Activated CD4-positive, CD25-positive, alpha-beta regulatory T cell treated with anti-CD3 and anti-CD28 coated beads, Interleukin-2, amount 50 U/mL, for 72 hours (primary cell): ENCODE measurements at places on chromosomes 11 and 22.

- DNase-seq, result no peak
These were observed 22.1 kb downstream of the SRPRA start for GRCh38 chr11:126246636-126247035.

DNA sequence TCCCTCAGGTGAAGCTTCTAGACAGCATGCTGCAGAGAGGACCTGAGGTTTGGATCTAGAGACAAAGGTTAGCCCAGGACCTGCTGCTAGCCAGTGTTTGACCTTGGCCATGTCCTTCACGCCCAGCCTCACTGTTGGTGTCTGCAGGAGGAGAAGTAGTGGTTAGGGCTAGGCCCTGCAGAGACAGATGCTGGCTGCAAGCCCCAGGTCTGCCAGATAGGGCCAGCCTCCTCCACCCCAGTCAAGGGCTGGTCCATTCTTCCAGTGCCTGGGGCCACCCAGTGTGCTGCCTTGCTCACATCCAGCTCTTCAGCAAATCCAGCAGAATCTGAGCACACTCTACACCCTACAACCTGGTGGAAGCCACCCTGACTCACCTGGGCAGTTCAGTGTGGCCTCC is 21.5 kb upstream of the MIEF1 start:
- DNase-seq, result no peak

DNA sequence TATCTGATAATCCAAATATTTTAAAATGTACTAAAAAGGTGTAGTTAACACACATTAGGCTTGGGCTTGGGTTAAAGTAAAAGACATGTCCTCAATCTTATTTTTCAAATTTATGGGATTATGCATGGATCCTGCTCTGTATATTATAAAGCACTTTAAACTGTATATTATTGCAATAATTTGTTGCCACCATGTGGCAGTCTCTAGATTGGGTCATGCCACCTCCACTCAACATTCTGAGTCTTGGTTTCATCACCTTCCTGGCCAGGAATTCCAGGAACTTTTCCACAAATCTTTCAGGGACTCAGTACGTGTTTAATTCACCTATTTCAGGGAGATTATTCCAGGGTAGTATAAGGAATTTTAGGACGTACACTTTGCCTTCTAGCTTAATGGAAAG is 695.5 kb downstream of the FAM181B start:
- no peak for DNase-seq

- DNase-seq, result no peak
These were observed 67.7 kb downstream of the SNX19 start for GRCh38 chr11:130848361-130849214.
